ENCODE measurements at places on chromosomes 6 and 20. TPM values are rescaled to one million over a fixed set of nuclear protein-coding genes. Genes with fewer than 3 reads are reported as not detected.

Gene SNX3
- total RNA-seq, result 60.7 TPM

Gene MCM8
- 6.4 TPM for total RNA-seq

Gene PPIL6
- total RNA-seq, result 0.91 TPM

Gene RIPOR2
- 364 TPM for total RNA-seq

Gene DEF6
- 247 TPM for total RNA-seq

Gene SLC22A7
- total RNA-seq, result not detected

Gene ZBTB46
- total RNA-seq, result 0.49 TPM

Gene SIRPA
- total RNA-seq, result not detected

Gene EPHA7
- not detected for total RNA-seq

Gene PSORS1C1
- total RNA-seq, result not detected

Gene SLC32A1
- total RNA-seq, result not detected

Data from CD4-positive, CD25-positive, alpha-beta regulatory T cell (primary cell).